Stimulated activated naive CD4-positive, alpha-beta T cell (primary cell): ENCODE measurements at places on chromosomes 12 and 14.

- no peak for DNase-seq
Observed at GRCh38 chr12:116094475-116094874, 183.0 kb downstream of the MED13L start.

GRCh38 chr14:32827514-32827913 lies 111.2 kb upstream of the NPAS3 start:
- no peak for DNase-seq

- no peak for DNase-seq
Observed at GRCh38 chr14:33834466-33835260, 116.2 kb downstream of the EGLN3 start.

DNA sequence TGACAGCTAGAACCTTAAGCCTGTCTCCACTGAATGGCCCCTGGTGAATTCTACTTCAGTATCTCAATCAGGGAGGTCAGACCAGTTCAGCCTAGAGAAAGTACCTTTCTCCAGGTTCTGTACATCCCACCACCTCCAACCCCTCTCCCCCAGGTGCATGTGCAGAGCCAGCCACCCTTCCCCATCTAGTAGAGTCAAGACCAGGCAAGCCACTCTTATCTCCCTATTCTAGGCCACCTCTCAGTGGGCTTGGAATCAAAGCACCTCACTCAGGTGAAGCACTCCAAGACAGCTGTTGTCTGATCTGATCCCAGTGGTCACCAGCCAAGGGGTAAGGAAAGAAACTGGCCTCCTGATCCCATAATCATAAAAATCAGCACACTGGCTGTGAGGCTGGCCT lies 340.9 kb downstream of the BCL11B start:
- no peak for DNase-seq

GRCh38 chr12:47882781-47883546 lies 21.8 kb downstream of the VDR start:
- DNase-seq = peak; percentile 15

GRCh38 chr14:69648480-69649451 lies 37.4 kb downstream of the SUSD6 start:
- DNase-seq = no peak

DNA sequence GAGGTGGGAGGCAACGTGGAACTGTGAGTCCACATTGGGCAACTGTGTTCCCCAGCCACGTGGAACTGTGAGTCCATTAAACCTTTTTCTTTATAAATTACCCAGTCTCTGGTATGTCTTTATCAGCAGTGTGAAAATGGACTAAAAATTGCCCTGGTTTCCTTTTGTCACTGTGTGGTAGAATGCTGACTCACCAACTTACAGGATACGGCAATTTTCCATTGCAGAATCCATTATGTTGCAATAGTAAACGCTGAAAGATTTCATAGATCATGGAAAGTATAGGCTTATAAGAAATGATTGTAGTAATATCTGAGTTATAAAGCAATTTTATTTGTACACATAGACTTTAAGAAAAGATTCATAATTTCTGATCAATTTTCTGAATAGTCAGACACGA lies 93.0 kb downstream of the GTF2A1 start:
- DNase-seq = no peak

GRCh38 chr12:24224401-24224800 lies 274.9 kb upstream of the SOX5 start:
- no peak for DNase-seq

DNA sequence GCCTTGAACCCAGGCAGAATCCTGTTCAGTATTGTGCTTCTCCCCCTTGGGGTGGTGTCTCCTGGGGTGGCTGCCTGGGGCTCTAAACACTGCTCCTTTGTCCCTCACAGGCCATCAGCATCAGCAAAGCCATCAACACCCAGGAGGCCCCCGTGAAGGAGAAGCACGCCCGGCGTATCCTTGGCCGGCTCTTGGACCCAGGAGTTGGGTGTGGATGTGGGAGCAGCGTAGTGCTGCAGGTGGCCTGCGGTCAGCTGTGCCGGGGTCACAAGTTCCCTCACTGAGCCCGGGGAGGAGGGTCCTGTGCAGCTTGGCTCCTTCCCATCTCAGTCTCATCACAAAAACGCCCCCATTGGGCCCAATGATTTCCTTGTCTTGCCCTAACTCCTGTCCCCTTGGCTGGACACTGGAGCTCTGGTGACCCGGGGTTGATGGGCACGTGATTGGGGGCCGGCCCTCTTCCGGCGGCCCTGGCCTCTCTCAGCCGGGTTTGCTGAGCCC lies 12.7 kb downstream of the HIP1R start:
- DNase-seq = no peak
